ENCODE measurements at places on chromosomes 3 and 15.

GRCh38 chr15:67564968-67565345 lies 22.5 kb downstream of the MAP2K5 start:
- no peak for DNase-seq

- no peak for DNase-seq
Observed at GRCh38 chr15:58221591-58222241, 83.5 kb downstream of the AQP9 start.

GRCh38 chr15:62462721-62463120 lies 297.6 kb upstream of the C2CD4B start:
- no peak for DNase-seq

GRCh38 chr3:79928687-79929408 lies 161.1 kb upstream of the ROBO1 start:
- no peak for DNase-seq

DNA sequence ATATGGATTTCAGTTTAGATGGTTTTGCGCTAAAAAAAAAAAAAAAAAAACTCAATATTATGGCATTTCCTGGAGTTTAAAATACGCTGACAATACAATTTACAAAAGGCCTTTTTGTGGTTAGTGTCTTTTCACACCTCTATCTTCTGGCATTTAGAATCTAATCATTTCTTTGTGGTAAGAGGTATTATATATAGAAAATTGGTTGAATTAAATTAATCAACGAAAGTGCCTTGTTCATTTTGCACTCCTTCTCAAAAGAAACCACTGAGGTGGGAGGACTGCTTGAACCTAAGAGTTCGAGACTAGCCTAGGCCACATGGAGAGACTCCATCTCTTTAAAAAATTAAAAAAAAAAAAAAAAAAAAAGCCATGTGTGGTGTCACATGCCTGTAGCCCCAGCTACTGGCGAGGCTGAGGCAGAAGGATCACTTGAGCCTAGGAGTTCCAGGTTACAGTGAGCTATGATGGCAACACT lies 90.0 kb upstream of the ICE2 start:
- no peak for DNase-seq

DNA sequence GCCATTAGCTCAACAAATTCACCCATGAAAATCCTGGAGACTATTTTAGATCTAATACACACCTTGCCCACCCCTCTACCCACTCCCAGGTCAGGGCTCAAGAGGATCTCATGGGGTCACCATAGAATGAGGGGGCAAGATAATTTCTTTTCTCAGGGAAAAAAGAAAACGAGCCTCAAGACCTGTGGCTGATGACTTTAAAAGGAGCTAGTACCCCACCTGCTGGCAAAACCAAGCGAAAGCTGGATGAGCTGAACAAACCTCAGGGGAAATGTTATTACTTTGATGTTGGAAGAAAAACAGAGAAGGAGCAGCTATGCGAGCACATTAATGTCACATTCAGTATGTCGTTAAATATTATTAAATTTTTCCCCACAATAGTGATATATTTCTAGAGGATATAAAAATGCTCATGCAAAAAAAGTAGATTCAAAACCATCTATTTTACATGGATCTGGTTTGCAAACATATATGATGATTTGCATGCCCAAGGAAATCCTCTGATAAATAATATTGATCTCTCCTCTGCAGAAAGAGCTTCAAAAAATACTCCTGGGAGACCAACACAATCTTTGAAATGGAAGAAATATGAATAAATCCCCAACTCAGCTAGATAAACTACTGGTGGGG lies 37.7 kb downstream of the PLD1 start:
- peak; percentile 31 for DNase-seq

- no peak for DNase-seq
Observed at GRCh38 chr3:44398853-44399252, 60.3 kb downstream of the TCAIM start.

- no peak for DNase-seq
Observed at GRCh38 chr3:50156549-50157493, 1.7 kb downstream of the SEMA3F start.

DNA sequence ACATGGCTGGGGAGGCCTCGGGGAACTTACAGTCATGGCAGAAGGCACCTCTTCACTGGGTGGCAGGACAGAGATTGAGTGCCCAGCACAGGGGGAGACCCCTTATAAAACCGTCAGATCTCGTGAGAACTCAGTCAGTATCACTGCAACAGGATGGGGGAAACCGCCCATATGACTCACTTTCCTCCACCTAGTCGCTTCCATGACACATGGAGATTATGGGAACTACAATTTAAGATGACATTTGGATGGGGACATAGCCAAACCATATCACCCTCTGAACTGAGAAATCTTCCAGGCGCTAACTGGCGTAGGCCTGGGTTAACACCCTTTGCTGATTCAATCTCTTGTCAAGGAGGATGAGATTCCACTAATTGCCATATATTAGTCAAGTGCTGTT lies 392.3 kb downstream of the FEZF2 start:
- no peak for DNase-seq

DNA sequence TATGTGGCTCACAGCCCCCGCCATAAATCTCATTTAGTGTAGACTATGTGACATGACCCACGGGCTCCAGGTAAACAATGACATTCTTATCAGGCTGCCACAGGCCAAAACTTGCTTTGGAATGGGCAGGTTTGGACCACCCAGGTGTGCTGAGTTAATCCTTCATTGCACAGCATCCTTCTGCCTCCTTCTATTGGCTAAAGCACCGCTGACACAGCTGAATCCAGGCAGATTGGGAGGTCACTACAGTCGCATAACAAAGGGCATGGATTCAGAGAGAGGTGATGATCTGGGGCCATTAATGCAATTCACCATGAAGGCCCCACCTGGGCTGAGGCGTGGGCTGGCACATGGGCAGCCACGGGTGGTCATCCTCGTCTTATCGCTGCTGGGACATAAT lies 47.8 kb upstream of the GALNT15 start:
- no peak for DNase-seq

DNA sequence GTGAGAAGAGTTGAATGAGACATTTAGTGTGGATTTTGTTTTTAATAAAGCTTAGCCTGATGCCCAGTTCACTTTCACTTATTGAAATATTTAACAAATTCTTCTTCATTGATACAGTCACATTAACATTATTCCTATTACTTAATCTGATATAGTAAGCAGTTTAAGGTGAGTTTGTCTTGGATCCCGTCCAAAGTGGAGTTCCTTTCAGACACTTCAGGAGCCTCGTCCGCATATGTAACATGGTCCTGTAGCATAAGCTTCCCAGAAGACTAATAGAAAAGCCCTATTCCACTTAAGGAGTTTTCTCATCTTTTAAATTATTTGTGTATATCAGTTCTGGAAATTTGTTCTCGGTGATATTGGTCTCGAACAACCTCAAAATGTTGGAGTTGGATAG lies 39.7 kb upstream of the MLF1 start:
- DNase-seq = no peak

DNA sequence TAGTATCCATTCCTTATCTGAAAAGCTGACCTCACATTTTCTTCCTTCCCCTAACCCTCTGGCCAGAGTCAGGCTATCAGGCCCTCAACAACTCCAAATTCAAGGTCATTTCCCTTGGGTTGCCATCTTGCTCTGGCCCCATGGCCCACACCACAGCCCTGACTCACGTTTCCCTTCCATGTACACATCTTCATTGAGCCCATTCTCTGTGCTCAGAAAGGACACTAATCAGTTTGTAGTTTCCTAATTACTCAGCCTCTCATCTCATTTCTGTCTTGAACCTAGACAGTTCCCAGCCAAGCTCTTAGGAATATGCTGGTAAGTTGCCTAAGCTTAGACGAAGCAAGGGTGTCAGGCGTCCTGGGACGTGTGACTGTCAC lies 14.9 kb downstream of the TGM5 start:
- no peak for DNase-seq

- no peak for DNase-seq
Observed at GRCh38 chr3:61666615-61667330, 105.4 kb downstream of the PTPRG start.

Data from NCI-H1436 treated with DMSO at 0.1 percent for 48 hours (cell line).